Neural crest cell (in vitro differentiated cells): ENCODE measurements at places on chromosomes 1 and 21. TPM values are rescaled to one million over a fixed set of nuclear protein-coding genes. Genes with fewer than 3 reads are reported as not detected.

The EXTL1 gene
- total RNA-seq = 7.6 and 8.1 TPM in 2 replicates

The PTGS2 gene
- 0.34 TPM in 1 of 2 replicates, not detected in the other for total RNA-seq

The CTSE gene
- total RNA-seq = not detected in 2 replicates

The MASP2 gene
- 0.14 TPM in 1 of 2 replicates, not detected in the other for total RNA-seq

The FCGR3A gene
- not detected in 2 replicates for total RNA-seq

The IQGAP3 gene
- total RNA-seq = 43.1 and 43.5 TPM in 2 replicates

The SPATA45 gene
- 0.68 and 1.3 TPM in 2 replicates for total RNA-seq

The TRAF3IP3 gene
- total RNA-seq = not detected in 2 replicates

The USP33 gene
- 64.1 and 67.4 TPM in 2 replicates for total RNA-seq

The RGS8 gene
- 1.8 and 2.4 TPM in 2 replicates for total RNA-seq

The NBPF20 gene
- total RNA-seq = 4.3 and 4.7 TPM in 2 replicates

The DNTTIP2 gene
- 65.0 and 67.7 TPM in 2 replicates for total RNA-seq

DNA sequence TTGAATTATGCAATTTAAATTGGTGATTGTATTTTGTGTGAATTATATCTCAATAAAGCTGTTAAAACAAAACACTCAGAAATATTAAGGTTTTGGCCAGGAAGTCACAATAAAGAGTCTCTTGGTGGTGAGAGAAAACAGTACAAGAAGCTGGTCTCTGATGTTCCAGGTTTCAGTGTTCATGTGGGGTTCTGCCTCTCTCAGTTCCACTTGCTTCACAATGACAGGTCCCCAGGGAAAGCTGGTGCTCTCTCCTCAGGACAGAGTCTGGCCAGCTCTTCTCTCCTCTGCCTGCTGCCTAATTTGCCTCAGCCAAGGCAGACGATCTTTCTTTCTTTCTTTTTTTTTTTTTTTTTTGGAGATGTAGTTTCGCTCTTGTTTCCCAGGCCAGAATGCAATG, 342.9 kb upstream of the PLXNA2 start:
- DNase-seq = no peak

DNA sequence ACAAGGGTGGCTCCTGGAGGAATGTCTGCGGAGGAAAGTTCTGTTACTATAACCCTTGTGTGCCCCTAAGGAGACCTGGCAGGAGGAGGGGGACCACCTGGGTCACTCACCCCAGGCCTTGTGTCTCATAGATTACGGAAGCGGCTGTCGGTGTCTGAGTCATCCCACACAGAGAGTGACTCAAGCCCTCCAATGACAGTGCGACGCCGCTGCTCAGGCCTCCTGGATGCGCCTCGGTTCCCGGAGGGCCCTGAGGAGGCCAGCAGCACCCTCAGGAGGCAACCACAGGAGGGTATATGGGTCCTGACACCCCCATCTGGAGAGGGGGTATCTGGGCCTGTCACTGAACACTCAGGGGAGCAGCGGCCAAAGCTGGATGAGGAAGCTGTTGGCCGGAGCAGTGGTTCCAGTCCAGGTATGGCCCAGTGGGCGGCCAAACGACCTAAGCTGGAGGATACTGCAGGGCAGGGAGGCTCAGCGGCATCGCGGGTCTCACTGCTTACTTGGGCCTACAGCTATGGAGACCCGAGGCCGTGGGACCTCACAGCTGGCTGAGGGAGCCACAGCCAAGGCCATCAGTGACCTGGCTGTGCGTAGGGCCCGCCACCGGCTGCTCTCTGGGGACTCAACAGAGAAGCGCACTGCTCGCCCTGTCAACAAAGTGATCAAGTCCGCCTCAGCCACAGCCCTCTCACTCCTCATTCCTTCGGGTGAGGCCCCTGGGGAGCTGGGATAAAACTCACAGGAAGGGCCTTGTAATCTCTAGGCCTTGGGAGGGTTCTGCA, 101.4 kb downstream of the PIK3R3 start:
- no peak for DNase-seq

GRCh38 chr1:169779970-169780369, 14.7 kb downstream of the METTL18 start:
- no peak for DNase-seq

- no peak for DNase-seq
Measured at GRCh38 chr1:53288790-53289429, 39.0 kb downstream of the LRP8 start.

- no peak for DNase-seq
Measured at GRCh38 chr1:53587252-53587988, 128.2 kb downstream of the DMRTB1 start.

- no peak for DNase-seq
Measured at GRCh38 chr21:26227130-26227529, 56.6 kb upstream of the APP start.

DNA sequence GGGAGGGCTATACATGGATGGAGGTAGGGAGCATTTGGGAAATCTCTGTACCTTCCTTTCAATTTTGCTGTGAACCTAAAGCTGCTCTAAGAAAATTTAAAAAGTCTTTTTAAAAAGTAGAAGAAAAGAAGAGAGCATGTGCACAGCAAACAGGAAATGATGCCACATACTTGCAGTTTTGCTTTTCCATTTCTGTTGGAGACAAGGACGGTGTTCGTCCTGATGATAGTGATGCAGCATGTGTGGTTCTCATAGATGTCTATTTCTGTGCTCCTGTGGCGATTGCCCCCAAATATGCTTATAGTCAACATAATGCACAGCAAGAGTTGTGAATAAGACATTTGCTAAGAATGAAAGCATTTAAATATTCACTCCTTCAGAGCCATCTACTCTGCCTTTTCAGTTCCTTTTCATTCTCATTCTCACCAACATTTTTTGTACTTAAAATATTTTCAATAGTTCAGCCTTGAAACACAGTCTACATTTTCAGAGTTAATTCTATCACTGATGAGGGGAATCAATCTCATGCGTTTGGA, 66.6 kb downstream of the LRRC8C start:
- DNase-seq = no peak

DNA sequence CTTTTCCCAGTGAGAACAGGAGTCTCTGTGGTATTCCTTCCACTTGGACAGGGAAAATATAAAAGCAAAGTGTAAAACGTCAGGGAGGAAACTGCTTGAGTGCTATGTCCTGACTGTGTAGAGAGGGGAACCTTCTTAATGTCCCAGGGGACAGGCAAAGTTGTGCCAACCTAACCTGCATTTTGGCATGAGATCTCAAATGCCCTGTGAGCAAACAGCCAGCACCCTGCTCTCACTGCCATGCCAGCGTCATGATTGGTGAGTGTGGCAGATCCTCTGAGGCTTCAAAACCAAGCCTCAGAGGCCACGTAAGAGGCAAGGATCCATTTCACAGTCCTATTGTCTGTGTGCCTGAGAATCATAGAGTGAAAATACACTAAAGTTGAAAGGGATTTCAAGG, 49.7 kb upstream of the RAP1A start:
- DNase-seq = no peak

DNA sequence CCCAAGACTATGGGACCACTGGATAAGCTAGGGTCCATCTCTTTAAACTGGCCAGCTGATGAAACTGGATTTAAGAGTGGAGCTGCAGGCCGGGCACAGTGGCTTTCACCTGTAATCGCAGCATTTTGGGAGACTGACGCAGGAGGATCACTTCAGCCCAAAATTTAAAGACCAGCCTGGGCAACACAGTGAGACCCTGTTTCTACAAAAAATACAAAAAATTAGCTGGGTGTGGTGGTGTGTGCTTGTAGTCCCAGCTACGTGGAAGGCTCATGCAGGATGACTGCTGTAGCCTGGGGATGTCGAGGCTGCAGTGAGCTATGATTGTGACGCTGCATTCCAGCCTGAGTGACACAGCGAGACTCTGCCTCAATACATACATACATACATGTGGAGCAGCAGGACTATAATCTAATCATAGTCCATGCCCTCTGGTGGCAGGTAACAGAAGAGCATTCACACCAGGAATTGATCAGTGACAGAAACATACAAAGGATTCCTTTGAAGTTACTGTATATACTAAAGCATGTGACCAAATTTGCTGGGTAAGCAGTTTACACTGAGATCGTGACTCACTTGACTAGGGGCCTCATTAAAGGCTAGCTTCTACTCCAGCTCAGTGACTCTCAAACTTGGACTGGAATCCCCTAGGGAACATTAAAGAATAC, 101.5 kb upstream of the SLFNL1 start:
- peak; percentile 4 for DNase-seq

- DNase-seq = no peak
Measured at GRCh38 chr1:32104127-32104526, 3.7 kb upstream of the KPNA6 start.

GRCh38 chr1:110639724-110640386, 33.7 kb upstream of the KCNA2 start:
- DNase-seq = no peak
